8988T (cell line): ENCODE measurements at places on chromosomes 1 and 21.
A peak's percentile ranks its signal among the peaks of the same experiment; 100 is the strongest.

GRCh38 chr1:204887846-204888245 lies 17.2 kb downstream of the NFASC start:
- no peak for DNase-seq

GRCh38 chr1:55916907-55917306 lies 662.5 kb downstream of the PLPP3 start:
- no peak for DNase-seq

- DNase-seq = no peak
These were observed 115.3 kb downstream of the CYYR1 start for GRCh38 chr21:26457817-26458216.

GRCh38 chr1:224182057-224182865 lies 779 bp upstream of the DEGS1 start:
- DNase-seq = no peak

DNA sequence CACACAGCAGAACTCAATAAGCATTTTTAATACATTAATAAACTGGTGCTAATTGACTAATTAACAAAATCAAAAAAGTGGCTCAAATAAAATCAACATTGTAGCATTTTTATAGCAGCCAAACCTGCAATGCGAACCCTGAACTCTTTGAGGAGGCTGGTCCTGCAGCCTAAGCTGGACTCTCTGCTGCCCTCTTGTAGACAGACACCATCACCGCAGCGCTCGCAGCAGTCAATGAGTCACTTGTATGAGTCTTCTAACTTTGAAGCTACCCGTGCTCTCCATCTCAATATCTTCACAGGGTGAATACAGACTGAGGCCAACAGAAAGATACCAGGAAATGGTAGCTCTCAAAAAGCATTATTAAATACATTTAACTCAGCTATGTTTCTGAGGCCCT lies 9.7 kb upstream of the KRTAP7-1 start:
- peak; percentile 13 for DNase-seq

DNA sequence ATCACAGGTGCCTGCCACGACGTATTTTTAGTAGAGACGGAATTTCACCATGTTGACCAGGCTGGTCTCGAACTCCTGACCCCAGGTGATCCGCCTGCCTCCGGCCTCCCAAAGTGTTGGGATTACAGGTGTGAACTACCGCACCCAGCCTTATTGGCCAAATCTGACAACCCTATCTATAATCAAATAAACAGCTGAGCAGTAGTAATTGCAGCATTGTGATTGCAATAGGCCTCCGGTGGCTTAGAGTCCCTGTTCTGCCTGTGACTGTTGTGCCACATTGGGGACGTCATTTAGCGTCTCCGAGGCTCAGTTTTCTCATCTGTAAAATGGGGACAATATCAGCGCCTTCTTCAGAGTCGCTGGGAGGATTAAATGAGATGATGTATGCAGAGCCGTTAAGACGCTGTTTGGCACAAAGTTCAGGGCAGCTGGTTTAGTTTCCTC lies 569 bp upstream of the CAPN2 start:
- DNase-seq = no peak

DNA sequence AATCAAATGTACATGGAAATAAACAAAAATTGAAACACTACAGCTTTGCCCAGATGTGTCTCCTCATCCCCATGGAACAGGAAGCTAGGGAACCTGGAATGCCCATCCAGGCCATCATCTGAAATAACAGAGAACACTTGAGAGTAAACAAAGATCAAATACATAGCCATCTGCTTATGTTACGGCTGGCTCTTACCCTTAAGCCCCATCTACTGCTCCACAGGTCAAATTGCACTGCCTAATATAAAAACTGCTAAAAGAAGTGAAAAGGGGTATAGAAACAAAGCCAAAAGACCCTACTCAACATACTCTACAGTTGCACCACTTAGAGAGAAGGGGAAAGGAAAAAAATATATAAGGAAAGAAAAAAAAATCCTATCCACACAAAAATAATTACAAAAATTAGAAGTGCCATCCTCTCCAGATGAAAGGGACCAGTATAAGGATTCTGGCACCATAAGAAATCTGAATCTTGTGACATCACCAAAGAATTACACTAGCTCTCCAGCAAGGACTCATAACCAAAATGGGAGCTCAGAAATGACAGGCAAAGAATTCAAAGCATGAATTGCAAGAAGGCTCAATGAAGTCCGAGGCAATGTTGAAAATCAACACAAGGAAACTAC lies 26.9 kb downstream of the OR6Y1 start:
- no peak for DNase-seq

DNA sequence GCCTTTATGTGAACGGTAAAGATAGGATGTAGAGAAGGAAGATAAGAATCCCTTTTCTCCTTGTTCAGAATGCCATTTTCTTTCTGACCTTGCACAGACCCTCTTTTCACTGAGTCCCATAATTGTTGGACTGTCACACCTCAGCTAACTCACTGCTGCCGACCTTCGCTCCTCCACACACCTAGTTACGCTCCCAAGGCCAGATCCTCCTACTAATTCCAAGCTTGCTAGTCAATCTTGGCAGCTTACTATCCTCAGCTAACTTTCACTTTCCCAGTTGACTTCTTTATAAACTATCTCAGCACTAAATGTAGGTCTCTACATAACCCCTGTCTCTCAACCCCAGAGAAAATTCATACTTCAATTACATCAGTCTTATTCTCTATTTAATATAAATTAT lies 471.8 kb upstream of the PRMT6 start:
- DNase-seq = no peak

DNA sequence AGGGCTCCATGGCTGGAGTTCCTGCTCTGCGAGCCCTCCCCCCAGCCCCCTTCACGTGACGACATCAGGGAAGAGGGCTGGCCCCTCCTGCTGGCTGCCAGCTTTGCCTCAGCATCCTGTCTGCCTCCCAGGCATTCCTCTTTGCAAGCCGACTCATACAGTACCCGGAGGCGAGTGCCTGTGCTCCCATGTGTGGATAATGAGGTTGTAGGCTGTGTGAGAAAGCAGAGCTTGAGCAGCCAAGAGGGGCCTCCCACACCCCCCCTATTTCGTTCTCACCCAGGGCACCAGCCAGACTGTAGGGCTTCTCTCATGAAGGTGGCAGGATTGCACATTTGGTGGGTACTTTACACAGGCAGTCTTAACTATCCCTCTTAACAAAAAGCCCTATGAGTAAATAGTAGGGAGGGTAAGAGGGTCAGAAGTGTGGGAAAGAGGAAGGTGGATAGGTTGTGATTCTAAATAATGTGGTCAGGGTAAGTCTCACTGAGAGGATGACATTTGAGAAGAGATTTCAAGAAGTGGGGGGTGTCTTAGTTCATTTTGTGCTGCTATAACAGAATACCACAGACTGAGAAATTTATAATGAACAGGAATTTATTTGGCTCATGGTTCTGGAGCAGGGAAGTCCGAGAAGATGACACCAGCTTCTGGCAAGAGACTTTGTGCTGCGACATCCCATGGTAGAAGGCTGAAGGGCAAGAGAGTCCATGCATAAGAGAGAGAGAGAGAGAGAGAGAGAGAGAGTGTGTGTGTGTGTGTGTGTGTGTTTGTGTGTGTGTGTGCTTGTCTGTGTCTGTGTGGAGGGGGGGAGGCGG lies 113.5 kb downstream of the OMA1 start:
- peak; percentile 34 for DNase-seq

DNA sequence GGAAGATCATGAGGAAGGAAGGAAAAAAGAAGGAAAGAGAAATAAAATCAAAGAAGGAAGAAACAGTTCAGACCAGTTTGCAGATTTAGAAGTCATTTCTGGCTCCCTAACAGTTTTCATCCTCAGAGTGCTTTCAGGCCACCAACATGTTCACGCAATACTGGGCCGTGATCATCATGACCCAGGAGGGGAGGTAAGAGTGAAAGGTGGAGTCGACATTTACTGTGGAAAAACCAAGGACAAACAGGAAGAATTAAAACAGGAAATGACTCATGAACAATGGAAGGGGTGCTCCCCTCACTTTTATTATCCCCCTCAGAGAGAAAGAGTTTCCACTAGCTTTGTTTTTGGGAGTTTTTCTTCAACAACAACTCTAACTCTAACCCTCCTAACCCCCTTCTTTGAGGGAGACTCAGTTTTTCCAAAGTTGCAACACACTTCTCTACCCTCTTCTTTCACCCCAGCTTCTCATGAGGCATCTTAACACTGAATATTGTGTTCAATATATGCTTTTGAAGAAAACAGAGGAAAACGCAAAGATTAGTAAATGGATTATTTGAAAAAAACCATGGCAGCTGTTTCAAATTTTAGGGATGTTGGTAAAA lies 60.4 kb downstream of the VANGL2 start:
- no peak for DNase-seq

DNA sequence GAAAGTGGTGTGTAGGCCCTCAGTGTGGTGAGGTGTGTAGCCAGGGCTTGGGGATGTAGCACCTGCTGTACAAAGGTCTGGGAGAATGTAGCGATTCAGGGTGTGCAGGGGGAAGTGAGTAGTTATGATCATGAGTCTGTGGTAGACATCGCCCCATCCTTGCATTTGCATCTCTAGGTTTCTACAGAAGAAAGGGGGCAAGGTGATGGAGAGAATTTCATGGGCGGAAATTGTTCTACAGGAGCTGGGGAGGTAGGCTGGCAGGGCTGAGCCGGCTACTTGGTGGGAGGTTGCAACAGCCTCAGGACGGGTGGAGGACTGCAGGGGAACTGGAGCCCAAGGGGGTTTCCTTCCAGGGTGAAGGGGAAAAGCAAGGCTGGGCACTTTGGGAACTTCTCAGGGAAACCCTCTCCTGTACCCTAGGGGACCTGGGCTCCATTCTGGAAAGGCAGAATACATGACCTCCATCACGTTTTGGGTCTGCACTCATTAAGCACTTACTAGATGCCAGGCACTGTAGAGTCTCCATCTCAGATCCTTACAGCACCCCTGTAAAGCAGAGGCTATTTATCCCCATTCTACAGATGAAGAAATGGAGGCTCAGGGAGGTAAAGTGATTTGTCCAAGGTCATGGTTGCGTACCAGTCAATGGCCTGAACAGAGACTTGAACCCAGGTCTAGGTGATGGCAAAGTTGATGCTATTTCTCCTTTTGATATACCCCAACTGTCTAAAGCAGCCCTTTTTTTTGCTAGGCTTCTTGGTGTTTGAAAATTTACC lies 14.5 kb upstream of the TNFRSF1B start:
- no peak for DNase-seq
